Hepatic stellate cell (primary cell): ENCODE measurements at places on chromosomes 12 and 14.

- DNase-seq = peak; percentile 60
Observed at GRCh38 chr12:6552140-6552551, 3.7 kb downstream of the IFFO1 start.

GRCh38 chr12:49854976-49855375, 12.1 kb upstream of the BCDIN3D start:
- DNase-seq = no peak

DNA sequence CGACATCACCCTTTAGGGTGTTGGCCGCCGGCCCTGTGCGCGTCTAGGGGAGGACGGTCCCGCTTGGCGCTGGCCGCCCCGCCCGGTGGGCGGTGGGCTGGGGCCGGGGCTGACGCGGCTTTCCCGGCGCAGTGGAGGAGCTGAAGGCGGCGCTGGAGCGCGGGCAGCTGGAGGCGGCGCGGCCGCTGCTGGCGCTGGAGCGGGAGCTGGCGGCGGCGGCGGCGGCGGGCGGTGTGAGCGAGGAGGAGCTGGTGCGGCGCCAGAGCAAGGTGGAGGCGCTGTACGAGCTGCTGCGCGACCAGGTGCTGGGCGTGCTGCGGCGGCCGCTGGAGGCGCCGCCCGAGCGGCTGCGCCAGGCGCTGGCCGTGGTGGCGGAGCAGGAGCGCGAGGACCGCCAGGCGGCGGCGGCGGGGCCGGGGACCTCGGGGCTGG, 3.6 kb downstream of the TNFAIP2 start:
- DNase-seq = no peak

- DNase-seq = no peak
Observed at GRCh38 chr14:71203306-71203705, 296.0 kb downstream of the PCNX1 start.

DNA sequence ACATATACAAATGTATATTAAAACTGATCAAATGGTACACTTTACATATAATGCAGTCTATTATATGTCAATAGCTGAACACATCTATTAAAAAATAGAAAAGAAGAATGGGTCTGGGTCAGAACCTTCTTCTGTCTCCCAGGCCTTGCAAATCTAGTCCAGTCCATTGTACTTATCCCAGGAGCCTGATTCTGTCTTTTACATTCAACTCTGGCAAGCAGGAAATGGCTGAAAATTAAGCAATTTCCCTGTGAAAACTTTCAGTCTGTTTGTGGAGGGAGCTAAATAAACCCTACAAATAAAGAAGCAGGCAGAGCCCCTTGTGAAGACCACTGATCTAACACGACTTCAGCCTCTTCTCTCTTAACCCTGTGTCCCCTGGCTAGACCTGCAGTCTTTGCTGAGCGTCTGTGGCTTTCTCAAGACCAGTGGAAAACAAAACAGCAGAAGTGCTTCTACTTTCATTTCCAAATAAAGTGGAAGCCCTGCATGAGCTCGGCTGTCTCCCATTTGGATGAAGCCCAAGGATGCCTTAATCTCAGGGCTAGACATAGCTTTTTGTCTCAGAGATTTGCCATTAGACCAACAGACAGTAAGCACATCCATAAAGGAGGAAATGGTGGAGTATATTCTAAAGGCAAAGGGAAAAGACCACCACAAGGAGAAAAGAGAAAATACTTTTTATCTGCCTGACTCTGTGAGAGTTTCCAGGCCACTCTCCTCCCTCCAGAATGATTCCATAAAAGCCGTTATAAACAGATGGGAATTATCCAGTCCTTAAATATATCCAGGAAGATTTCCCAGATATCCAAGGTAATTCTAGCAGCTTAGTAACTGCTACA, 48.2 kb downstream of the CRACR2A start:
- peak; percentile 49 for DNase-seq

- DNase-seq = no peak
Observed at GRCh38 chr12:33182485-33182884, 257.1 kb downstream of the SYT10 start.

- DNase-seq = no peak
Observed at GRCh38 chr12:91900971-91901370, 244.7 kb downstream of the BTG1 start.

DNA sequence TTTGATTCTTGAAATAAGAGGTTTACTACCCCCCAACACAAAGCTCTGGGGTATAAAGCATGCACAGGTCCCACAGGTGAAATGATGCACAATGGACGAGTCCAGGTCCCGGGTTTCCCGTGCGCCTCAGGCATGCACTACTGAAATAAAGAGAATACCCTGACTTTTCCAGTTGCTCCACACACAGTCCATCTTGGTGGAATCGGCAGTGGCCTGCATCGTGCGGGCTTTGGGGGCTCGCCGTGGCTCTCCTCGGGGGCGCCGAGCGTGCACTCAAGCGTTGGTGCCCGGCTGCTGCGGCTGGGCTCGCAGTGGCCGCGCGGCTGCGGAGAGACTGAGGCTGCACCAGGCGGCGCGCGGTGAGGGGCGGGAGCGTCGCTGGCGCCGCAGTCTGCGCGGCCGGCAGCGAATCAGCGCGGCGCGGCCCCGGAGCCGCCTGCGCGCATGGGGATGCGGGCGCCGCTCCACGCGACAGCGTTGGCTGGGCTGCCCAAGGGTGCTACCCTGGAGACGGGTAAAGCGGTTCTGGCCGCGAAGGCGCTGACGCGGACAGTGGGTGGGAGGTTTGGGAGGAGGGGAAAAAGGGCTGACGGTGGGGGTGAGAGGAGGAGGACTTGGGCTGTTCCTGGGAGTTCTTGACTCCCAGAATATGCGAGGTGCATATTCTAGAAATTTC, 53.8 kb upstream of the CCDC175 start:
- DNase-seq = peak; percentile 45

DNA sequence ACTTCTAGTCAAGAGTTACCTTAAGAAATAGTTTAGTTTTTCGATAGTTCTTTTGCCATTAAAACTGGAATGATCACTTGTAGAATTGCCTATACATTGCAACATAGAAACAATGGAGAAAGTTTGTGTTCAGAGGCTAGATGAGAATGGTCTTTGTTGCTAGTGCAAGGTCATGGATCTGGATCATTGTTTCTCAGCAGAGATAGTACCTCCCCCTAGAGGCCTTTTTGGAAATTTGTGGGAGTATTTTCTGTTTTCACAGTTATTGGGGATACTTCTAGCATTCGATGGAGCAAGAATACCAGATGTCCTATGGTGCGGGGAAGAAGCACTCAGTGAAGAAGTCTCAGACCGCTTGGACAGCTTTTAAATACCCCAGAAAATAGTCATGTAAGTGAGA, 138.8 kb upstream of the HMGA2 start:
- DNase-seq = no peak

- no peak for DNase-seq
Observed at GRCh38 chr12:63846238-63846967, 1.9 kb downstream of the SRGAP1 start.

DNA sequence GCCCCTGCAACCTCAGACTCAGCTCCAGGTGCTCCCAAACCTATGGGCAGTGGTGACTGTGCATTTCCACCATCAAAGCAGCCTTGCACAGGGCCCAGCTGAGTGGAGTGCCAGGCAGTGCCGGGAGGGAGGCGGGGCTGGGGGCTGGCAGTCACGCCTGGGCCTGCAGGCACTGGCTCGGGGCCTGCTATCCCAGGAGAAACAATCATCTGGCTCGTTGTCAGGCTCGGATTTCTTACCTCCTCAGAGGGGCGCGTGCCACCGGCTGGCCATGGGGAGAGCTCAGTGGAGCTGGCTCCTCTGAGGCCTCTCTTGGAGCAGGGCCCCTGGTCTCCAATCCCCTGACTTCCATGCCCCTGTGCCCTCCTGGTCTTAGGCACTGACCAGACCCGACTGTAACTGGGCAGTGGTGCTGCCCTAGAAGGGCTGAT, 20.2 kb upstream of the PPP1R13B start:
- DNase-seq = no peak

DNA sequence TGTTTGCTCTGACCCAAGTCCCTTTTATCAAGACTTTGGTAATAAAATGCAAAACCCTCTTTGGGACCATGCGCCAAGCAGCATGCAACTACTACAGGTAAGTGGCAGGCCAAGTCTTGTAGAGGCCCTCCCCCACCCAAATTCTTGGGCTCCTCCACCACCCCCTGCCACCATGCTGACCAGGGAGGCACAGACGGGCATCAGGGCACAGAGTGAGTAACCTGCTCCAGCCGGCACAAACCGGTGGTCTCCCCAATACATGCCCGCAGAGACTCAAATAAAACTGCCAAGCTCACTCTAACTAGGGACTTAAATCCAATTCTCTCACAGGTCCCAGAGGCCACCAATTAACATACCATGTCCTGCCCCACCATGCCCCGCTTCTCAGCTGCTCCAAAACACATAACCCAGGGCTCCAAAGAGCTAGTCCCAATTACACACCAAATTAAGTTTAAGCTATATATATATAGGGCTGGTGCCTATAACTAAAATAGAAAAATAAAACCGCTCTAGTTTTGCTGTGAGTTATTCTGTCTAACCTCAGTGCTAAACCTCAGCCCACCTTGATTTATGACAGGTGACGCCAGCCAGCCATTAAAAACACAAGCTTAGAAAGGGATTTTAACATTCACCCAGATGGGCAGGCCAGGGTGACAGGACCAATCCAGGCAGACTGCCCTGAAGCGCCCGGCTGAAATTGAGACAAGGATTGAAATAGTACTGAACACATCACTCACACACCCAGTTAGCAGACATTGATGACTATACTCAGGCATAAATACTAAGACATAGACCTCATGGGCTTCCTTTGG, 81.0 kb downstream of the CLMN start:
- DNase-seq = no peak

DNA sequence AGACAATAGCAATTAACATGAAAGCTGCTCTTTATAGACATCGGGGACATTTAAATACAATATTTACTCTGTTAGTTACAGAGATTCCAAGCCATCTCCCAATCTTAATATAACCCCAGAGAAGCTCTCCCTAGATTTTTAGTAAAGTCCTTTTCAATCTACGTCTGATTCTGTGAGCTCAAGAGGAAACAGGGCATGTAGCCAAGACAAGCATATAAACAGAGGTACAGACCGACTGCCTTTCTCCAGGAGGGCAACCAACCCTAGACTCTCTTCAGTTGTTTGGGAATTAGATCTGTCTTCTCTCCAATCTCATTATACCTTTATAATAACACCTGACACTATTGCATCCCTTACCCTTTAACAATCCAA, 57.4 kb downstream of the TMTC1 start:
- no peak for DNase-seq

DNA sequence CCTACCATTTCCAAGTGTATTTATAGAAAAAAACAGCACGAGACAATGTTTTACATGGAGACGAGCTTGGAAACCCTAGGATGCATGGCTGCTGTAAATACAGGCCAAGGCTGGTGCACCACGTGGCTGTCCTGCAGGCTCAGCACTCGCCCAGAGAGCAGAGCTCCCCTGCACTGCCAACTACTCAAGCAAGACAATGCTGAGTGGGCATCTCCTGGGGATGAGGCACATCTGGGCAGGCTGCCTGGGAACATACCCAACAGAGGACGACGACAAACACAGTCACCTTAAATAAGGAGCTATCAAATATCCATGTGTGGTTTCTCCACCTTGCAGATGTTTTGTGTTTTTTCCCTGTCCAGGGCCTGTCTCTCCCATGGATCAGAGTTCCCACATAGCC, 128.3 kb upstream of the PRMT8 start:
- no peak for DNase-seq

GRCh38 chr12:38328306-38328895, 11.8 kb downstream of the ALG10B start:
- no peak for DNase-seq

GRCh38 chr14:32085845-32086383, 8.8 kb downstream of the ARHGAP5 start:
- no peak for DNase-seq

DNA sequence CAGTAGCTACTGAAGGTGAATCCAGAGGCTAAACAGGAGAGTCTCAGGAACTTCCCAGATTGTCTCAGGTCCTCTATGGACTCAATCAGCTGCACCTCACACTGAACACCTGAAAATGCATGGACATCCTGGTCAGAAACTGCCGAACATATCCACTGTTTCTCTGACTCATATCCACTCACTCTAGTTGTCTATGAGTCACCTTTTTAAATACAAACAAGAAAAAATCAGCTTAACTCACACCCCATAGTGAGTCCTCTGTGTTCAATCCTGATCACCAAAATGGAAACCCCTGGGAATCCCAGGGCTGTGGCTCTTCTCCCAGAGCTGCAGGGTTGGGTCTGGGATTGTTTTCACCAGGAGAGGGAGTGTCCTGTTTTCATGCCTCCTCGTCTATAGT, 556.7 kb downstream of the TMEM121 start:
- no peak for DNase-seq

GRCh38 chr14:65704437-65704836, 291.9 kb downstream of the FUT8 start:
- no peak for DNase-seq

- no peak for DNase-seq
Observed at GRCh38 chr14:22798528-22798927, 16.7 kb downstream of the SLC7A7 start.

DNA sequence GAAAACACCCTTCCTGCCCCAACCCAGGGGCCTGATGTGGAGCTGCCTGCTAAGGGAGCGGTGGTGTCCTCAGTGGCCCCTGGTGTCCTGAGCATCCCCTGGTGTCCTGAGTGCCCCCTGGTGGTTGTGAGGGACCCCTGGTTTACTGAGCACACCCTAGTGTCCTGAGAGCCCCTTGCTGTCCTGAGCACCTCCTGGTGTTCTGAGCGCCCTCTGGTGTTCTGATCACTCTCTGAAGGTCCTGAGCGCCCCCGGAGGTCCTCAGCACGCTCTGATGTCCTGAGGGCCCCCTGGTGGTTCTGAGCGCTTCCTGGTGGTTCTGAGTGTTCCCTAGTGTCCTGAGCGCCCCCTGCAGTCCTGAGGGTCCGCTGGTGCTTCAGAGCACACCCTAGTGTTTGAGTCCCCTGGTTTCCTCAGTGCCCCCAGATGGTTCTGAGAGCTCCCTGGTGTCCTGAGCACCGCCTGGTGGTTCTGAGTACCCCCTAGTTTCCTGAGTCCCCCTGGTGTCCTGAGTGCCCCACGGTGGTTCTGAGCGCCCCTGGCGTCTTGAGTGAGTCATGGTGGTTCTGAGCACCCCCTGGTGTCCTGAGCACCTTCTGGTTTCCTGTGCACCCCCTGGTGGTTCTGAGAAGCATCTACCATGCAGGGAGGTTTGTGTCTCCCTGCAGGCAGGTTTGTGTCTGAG, 1004.2 kb downstream of the TMEM121 start:
- DNase-seq = no peak

GRCh38 chr12:112980491-112981158, 2.3 kb downstream of the OAS2 start:
- DNase-seq = no peak

- no peak for DNase-seq
Observed at GRCh38 chr14:93054006-93054405, 61.7 kb downstream of the ITPK1 start.
